ENCODE measurements at places on chromosomes 6 and 20.
A peak's percentile ranks its signal among the peaks of the same experiment; 100 is the strongest.

GRCh38 chr6:10720265-10720959 is 2.5 kb upstream of the TMEM14C start:
- no peak for DNase-seq

GRCh38 chr6:113457198-113457597 is 399.9 kb upstream of the MARCKS start:
- DNase-seq = no peak

- no peak for DNase-seq
Measured at GRCh38 chr20:44643596-44644229, 7.8 kb downstream of the ADA start.

GRCh38 chr6:87682310-87682709 is 19.7 kb downstream of the AKIRIN2 start:
- no peak for DNase-seq

GRCh38 chr6:31246051-31246521 is 25.8 kb downstream of the HLA-C start:
- no peak for DNase-seq

GRCh38 chr6:80165143-80165542 is 58.7 kb downstream of the BCKDHB start:
- no peak for DNase-seq

- no peak for DNase-seq
Measured at GRCh38 chr6:111653434-111653833, 47.8 kb upstream of the TRAF3IP2 start.

GRCh38 chr20:2311329-2311728 is 15.5 kb downstream of the TGM3 start:
- no peak for DNase-seq

DNA sequence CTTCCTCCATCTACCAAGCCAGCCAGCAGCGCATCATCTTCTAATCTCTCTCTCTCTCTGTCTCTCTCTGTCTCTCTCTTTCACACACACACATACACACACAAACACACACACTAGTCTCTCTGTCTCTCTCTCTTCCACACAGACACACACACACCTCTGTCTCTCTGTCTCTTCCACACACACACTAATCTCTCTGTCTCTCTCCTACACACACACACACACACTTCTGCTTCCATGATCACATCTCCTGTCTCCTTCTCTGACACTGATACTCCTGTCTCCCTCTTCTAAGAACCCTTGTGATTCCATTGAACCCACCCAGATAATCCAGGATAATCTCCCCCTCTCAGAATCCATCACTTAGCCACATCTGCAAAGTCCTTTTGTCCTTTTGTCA is 181.3 kb downstream of the NFATC2 start:
- DNase-seq = no peak

- DNase-seq = no peak
Measured at GRCh38 chr6:10862361-10862760, 19.5 kb downstream of the GCM2 start.

GRCh38 chr6:142945049-142945445 is at the start of gene HIVEP2:
HIVEP2 (minus strand) TSS chr6:142945176; CDS start chr6:142774738, 170,438 bp downstream.
- peak; percentile 28 for DNase-seq

- no peak for DNase-seq
Measured at GRCh38 chr6:68649669-68650068, 14.6 kb downstream of the ADGRB3 start.

DNA sequence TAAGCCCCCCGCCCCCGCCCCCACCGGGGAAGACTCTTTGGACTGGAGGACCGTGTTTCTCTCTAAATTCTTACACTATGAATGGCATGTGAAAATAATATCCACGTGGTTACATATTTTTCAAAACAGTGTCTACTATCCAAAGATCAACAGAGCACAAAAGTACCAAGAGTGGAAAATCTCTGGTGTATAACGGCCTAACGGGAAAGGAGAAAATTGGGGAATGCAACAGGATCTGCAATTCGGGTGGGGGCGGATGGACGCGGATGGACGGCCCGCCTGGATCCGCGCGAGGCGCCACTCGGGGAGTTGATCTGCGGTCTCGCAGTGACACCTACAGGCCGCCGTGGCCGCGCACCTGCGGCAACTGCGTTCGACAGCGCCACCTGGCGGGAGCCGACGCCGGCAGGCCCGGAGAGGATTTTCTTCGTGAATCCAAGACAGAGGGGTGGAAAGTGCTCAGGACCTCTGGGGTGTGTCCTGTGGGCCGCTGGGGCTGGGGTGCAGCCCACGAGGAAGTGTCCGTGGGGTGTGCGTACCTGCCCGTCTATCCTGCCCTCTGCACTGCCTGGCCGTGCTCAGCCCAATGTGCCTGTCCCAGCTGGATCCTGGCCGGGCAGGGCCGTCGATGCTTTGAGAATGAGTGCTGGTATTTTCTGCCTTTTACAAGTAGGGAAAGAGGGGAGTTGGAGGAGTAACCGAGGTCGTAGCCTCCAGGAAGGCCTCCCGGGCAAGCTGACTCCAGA is 18.6 kb downstream of the ANKRD60 start:
- peak; percentile 25 for DNase-seq

DNA sequence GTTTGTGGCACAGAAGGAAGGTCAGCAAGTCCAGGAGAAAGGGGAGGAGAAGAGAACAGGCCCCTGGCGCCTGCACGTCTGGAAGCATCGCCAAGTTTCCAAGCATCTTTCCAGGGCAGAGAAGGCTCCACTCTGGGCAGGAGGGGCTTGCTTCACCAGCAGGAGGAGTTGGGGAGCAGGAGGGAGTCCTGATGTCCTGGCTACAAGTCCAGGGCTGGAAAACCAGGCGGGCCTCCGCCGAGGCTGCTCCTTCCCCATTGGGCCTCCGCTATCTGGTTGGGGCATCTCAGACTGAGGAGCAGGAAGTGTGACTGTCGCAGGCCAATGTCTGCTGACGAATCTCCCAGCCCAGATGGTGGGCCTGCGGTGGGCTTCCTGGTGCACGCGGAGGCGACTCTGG is 421.9 kb downstream of the PREX1 start:
- no peak for DNase-seq

- no peak for DNase-seq
Measured at GRCh38 chr6:11495565-11496145, 41.9 kb upstream of the TMEM170B start.

DNA sequence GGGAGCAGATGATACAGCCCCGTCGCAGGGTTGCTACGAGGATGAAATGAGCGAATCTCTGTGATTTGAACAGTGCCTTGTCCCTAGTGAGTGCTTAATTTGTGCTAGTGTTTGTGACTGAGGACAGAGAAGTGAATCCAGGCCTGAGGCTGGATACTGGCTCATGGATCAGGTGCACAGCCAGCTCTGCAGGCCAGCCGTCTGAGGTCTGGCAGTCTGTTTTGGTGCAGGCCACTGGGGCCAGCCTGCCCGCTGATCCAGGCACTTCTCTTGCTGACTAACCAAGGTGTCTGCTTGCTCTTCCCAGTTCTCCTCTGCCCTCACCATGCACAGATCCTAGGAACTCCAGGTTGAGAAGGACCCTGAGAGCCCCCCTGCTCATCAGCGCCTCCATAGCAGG is 181.0 kb downstream of the LRFN2 start:
- DNase-seq = no peak

DNA sequence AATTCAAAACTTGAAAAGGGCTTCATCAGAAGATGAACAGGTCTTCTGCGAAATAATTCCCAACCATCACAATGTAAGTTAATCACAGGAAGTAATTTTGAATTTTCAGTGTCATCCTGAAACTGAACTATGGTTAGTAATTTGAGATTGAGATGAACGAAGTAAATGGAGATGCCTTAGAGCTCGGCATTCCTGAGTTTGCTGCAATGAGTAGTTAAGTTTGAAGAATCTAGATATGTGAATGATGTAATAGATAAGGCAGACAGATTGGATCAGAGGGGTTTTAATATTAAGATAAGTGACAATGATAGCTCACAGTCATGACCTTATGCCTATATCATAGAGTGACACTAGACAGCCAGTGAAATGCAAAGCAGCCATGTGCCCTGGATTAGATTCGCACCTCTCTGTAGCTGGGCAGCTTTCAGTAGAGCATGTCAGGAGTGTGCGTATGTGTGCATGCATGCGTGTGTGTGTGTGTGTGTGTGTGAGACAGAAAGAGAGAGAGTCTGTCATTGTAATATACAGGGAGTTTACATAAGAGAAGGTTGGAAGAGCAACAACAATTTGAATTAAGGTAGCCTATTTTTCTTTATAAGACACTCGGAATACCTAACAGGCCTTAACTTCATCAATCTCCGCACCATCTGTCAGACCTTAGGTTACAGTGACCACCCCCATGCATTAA is 233.0 kb downstream of the GMPR start:
- no peak for DNase-seq

- no peak for DNase-seq
Measured at GRCh38 chr20:63494084-63494419, 4.8 kb downstream of the EEF1A2 start.

GRCh38 chr20:14386726-14387125 is 49.3 kb upstream of the FLRT3 start:
- no peak for DNase-seq

DNA sequence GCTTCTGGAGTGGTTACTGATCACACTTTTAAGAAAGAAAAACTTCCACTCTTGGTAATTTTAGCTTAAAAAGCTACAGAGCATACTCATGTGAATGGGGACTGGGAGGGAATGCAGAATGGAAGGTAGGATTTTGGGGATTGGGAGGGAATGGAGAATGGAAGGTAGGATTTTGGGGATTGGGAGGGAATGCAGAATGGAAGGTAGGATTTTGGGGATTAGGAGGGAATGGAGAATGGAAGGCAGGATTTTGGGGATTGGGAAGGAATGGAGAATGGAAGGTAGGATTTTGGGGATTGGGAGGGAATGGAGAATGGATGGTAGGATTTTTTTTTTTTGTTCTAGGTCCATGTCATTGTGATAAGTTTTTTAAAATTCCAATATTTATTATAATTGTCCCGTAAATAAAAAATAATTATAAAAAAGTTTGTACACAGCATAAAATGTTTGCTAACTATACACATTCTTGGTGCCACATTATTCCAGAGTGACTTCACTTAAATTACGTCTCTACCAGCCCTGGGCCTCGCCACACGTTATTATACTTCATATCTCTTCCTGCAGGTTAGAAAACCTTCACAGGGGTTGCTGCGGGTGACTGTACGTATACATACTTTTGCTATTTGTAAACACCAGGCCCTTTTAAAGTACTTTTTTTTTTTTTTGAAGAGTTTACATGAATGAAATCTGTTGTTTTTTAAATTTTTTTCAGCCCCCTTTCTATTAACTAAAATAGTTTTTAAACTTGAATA is 127.3 kb downstream of the TIAM2 start:
- DNase-seq = no peak

GRCh38 chr6:140138311-140139010 is 764.0 kb upstream of the CITED2 start:
- DNase-seq = no peak

DNA sequence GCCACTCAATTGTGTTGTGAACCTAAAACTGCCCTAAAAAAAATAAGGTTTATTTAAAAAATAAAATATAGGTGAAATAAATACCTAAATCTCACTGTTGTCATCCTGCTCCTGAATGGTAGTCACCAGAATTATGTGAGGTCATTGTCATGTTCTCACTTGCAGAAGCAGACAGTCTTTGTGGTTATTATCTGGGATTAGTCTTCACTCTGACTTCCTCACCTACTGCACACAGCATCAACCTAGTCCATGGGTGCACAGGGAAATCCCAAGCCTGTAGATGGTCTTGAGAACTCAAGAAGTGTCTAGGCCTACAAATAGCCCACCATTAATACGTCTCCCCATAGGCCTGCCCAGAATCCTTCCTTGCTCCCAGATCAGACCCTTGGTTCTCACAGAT is 97.0 kb downstream of the FOXF2 start:
- DNase-seq = no peak

- DNase-seq = no peak
Measured at GRCh38 chr20:373171-373890, 7.2 kb upstream of the TRIB3 start.

DNA sequence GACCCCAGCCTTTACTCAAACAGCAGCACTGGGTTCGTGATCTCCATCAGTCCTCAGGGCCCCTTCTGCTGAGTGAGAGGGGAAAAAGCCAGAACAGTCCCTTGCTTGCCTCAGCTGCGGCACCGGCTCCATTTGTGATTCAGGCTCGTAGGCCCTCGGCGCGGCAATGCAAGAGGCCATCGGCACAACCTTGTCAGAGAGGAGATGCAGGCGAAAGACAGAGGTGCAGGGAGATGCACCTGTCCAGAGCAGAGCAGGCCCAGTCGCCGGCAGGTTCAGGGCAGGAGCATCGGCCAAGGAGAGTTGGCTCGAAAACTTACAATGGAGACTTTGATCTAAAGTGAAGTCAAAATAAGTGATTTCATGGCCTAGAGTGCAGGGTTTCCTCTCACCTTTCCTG is 171.6 kb downstream of the SMOC2 start:
- DNase-seq = no peak

GRCh38 chr6:70130865-70131264 is 172.0 kb downstream of the COL9A1 start:
- DNase-seq = no peak

DNA sequence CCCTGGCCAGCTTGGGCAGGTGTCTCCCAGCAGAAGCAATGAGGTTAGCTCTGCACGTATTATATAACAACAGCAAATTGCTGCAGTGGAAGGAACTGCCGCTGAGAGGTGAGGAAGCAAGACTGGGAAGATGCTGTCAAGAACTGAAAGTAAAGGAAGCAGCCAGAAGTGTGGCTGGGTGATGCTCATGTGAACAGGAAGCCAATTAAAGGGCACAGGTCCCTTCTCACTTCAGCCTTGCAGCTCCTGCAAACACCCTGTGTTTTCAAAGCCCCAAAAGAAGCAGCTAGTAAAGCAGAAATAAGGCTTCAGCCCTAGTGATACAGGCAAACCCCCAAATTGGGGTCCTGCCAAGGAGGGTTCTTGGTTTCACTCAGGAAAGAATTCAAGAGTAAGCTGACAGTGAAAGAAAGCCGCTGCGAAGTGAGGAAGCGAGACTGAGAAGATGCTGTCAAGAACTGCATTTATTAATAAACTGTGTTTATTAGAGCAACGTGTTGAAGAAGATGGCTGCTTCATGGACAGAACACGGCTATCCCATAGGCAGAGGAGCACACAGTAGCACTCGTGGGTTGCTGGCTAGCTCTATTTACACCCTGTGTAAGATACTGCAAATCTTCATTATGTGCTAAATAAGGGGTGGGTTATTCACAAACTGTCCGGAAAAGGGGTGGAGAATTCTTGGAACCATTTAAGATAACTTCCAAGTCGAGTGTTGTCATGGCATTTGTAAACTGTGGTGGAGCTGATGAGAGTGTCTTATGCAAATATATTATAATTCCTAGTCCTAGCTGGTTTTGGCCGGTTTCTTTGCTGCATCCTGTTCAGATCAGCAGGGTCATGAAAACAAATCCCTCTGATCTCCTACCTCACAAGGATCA is 152.2 kb downstream of the LINC00237 start:
- DNase-seq = no peak

- no peak for DNase-seq
Measured at GRCh38 chr20:3116341-3116740, 31.8 kb upstream of the AVP start.

DNA sequence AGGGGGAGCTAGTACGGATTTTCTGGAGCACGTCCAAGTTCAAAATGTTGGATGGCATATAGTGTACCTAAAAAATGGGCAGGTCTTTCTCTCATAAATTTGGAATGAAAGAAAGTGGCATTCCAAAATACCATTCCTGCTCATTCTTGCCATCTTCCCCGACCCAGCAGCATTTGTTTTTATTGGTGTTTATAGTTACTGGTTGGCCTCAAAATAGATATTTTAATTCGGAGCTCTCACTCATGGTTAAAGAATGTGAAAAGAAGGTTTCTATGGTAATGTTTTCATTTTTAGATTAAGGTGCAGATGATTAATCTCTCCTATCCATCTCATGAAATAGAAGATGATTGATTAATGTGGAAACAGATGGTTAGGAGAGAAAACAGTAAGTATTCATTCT is 204.5 kb downstream of the HIVEP2 start:
- no peak for DNase-seq

Measured in esophagus squamous epithelium (tissue), 5 donors.